ENCODE measurements at places on chromosomes 11 and 22.

DNA sequence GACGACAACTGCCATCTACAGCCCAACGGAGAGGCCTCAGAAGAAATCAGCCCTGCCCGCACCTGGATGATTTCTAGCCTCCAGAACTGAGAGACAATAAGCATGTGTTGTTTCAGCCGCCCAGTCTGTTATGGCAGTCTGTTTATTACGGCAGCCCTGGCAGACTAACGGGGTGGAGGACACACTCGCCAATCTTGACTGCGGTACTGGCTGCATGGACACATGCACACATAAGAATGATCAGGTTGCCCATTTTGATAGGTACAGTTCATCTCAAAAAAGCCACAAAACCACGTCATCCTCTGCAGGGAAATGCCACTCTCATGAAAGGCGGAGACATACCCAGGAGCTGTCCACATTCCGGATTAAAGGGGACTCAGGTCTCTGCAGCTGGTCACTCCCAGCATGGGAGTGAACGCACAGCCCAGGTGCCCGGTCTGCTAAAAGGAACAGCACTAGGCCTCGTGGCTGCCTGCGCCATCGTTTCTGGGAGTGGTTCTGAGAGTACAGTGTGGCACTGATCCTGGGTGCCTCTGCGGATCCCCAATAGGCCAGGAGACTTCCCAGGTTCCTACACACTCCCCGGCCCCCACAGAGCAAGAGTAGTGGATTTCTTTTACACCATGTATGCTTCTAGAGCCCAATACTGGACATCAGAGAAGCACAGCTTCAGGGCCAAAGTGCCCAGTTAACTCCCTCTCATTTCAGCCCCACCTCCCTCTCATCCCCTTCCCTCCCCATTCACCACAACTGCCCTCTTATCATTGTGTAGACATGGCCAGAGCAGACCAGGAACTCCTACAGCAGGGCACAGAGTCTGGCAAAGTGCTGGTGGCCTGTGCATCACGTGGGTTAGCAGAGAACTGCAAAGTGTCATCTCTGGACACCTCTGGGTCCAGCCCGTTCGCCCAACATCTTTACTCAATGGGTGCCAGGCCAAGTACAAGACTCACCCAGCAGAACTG lies 11.7 kb upstream of the COMT start:
- DNase-seq, result no peak

DNA sequence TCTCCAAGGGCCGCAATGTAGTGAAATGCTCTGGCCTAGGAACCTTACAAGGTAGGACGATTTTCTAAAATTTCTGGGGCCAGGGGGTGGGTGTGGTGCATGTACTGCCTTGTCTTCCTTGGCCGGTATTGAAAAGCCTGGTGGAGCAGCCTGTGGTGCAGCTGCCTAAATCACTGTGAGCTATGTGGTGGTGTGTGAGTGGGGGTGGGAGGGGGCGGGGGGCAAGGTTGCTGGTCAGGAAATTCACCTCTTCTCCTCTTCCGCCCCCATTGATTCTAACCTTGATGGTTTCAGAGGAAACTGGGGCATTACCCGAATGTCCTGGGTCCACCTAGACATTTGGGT lies 137.2 kb downstream of the DBX1 start:
- no peak for DNase-seq

DNA sequence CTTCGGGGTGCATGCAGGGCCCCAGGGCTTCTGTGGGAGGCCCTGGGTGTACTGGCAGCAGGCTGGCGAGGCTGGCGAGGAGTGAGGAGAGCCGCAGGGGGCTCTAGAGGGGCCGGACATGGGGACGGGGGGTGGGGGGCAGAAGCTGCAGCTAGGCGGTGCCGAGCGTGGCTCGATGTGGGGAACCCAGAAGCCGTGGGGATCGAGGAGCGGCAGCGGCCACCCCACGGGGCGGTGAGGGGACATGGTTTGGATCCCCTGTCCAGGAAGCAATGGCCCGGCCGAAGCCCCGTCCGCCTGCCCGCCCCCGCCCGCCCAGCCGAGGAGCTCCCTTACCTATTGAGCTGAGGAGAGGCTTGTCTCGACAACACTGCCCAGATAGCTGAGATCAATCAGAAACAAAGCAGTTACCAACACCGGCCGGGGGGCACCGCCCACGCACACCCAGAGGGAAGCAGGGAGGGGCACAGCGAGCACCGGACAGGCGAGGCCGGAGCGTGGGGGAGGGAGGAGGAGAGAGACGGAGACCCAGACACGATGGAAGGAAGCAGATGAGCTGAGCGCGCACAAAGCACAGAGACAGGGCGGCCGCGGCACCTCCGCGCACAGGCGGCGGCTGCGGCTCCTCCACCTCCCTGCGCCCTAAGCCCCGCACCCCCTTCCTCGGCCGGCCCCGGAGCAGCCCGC lies 38.7 kb downstream of the IGSF9B start:
- no peak for DNase-seq

DNA sequence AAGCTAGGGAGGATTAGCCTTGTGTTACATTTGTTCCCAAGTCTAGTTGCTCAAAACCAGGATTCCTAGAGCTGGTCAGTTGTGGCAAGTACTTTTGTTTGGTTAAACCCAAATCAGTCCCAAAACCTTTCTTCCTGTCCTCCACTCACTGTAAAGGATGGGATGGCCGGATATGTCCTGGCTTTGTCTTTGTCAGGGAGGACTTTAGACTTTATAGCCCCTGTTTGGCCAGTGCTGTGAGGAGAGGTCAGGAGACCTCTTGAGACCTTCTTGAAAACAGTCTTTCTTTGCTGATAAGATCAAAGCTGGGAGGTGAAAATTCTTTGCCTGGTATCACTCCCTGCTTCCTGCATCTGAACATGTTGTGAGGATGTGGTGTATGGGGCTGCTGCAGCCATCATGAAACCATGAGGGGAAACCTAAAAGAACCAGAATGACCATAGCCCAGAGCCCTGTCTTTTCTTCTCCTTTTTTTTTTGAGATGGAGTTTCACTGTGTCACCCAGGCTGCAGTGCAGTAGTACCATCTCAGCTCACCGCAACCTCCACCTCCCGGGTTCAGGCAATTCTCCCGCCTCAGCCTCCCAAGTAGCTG lies 43.6 kb upstream of the FTH1 start:
- no peak for DNase-seq

DNA sequence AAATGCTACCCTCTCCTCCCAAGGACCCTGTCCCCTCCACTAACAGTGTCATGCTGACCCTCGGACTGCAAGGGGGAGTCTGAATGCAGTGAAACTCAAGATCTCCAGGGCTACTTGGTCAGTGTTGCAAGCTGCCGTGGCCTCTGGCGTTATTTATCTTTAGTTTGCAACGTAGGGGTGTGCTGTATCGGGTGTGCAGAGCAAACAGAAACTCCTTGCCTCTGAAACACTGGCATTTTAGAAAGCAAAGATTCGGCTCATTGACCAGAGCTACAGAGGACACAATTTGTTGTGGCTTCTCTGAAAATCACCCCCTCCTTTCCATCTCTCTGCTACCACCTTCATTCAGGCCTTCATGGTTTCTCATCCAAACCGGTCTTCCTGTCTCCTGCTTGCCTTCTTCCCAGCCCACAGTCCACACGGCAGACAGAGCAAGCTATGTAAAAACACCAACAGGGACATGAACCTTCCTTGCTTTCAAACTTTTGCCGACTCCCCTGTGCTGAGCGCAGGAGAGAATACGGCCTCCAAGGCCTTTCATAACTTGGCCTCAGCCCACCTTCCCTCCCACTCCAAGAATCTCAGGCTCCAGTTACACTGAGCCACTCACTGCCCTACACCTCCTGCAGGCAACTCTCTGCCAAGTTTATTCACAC lies 14.9 kb downstream of the FZD4 start:
- DNase-seq, result no peak

DNA sequence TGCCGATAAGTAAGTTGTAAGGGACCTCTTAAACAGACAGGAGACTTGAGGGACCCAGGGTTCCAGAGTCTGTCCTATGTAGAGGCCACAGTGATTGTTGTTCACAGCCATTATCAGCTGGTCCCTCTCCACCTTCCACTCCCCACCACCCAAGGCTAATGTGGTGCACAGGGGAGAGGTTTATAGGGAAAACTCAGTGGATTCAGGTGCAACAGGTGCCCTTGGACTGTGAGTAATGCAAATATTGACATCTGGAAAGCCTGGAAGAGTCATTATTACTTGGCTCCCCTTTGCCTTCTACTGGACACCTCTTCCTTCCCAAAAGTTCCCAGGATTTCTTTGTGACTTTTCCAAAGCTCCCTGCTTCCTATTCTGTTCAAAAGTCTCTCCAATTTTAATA lies 441.1 kb upstream of the CCDC90B start:
- no peak for DNase-seq

GRCh38 chr11:69949327-69949726 lies 128.8 kb upstream of the ANO1 start:
- DNase-seq, result no peak

DNA sequence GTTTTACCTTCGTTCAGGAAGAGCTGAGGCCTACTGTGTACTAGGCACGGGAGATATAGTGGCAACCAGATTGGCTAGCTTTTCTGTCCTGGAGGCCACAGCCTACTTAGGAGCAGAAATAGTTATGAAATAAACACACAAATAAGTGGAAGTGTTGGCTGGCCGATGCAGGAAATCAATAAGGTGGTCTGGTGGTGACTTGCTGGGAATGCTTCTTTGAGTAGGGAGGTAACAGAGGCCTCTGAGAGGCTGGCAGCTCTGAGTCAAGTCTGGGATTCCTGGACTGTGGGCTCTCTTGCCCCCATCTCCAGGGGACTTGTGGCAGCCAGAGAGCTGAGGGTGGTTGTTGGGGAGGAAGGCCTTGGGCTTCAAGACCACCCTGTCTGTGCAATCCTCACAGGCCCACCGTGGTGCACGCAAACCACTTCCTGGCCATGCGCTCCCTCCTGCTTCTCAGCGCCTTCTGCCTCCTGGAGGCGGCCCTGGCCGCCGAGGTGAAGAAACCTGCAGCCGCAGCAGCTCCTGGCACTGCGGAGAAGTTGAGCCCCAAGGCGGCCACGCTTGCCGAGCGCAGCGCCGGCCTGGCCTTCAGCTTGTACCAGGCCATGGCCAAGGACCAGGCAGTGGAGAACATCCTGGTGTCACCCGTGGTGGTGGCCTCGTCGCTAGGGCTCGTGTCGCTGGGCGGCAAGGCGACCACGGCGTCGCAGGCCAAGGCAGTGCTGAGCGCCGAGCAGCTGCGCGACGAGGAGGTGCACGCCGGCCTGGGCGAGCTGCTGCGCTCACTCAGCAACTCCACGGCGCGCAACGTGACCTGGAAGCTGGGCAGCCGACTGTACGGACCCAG lies 4.1 kb downstream of the SERPINH1 start:
- DNase-seq, result no peak

DNA sequence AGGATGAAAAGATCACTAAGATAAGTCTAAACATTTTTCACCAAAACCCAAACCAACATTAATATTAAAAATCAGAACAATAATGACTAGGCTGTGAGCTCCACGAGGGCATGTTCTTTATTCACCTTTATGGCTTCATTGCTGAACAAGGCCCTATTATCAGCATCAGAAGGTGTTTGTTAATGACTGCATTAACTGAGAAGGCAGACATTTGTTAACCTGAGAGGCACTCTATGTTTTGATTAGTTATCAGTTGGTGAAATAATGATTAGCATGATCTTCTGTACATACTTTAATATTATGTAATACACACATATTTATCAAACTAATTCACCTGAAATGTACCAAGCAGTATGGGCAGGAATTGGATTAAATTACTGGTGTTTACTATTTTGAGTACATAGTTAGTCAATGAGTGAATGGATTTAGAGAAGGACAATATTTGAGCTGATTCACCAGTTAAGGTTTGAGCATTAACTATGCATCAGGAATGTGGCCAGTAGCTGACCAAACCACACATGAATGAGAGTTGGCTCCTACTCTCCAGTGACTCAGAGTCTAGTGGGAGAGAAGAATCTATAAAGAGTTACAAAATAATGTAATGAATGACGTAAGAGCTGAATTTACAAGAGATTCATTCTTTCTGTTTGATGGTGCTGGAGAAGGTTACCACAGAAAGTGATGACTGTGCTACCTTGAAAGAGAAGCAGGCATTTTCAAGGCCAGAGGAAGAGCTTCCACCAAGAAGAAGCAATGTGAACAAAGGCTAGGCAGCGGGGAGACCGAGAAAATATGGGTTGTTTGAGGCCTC lies 6.7 kb downstream of the IL18 start:
- DNase-seq, result no peak

GRCh38 chr11:25218036-25218435 lies 721.2 kb downstream of the LUZP2 start:
- no peak for DNase-seq

- DNase-seq, result no peak
These were observed 183.5 kb downstream of the KIRREL3 start for GRCh38 chr11:126817096-126817495.

All from NCI-H774 (cell line).